ENCODE measurements at places on chromosomes 3 and 15.

DNA sequence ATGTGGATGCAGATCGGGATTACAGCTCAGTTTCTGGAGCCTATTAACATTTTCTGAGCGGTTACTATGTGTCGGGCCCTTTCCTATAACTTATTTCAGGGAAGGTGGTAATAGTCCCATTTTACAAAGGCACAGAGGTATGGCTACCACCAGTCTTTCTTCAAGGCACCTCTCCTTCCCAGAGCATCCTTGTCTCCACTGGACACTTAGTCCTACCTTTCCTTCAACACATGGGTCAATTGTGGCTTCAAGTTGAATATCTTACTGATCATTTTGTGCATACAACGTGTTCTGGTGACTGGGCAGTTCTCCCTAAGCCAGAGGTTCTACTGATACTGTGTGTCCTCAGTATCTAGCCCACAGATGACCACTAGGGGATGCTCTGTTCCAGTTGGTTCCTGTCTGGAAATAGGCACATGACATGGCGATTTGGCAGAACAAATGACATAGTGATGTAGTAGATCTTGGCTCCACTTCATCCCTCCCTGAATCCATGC, 60.7 kb upstream of the CMTM8 start:
- peak; percentile 70 for DNase-seq

DNA sequence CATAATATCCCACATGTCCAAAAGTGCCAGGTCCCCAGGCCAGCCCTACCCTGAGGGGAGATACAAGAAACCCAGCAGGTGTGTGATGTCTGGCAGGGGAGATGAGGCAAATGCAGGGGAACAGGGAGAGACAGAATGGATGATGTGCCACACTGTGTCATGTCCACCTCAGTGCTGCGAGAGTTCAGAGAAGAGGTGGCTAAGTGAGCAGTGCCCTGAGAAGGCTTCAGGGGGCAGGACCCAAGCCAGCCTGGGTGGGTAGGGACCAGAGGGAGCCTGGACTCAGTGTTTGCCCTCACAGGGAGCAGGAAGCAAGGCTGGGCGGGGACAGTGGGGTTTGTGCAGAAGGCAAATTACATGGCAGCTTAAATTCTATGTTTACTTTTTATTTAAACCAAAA, 61.2 kb downstream of the KLHL6 start:
- DNase-seq, result no peak

DNA sequence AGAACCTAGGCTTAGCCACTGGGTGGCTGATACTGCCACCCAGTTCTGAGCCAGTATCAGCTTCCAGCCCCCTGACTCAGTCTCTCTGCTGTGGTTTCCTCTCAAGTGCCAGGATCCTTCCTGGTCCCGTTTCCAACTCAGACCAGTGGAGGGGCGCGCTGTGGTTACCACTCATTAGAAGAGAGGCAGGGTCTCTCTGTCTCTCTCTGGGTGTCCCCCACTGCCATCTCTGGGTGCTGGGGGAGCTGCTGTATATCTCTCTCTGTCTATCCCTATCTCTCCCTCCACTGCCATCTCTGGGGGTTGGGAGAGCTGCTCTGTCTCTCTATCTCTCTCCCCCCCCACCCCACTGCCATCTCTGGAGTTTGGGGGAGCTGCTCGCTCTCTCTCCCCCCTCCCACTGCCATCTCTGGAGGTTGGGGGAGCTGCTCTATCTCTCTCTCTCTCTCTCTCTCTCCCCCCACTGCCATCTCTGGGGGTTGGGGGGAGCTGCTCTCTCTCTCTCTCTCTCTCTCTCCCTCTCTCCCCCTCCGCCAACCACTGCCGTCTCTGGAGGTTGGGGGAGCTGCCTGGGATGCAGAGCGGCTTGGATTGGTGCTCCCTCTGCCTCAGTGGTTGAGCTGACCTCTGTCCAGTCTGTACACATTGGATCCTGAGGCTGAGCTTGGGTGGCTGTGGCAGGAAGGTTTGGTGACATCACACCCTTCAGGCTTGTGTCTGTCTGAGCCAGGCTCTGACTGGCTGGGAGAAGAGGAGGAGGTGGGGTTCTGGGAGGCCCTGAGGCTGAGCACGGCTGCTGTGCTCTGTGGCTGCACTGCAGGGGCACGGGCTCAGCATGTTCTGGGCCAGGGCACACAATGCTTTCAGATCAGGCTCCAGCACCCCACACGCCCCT, 98.9 kb downstream of the APBA2 start:
- DNase-seq, result peak; percentile 84

GRCh38 chr3:72301779-72302178, 516.8 kb upstream of the PROK2 start:
- no peak for DNase-seq

- no peak for DNase-seq
Observed at GRCh38 chr15:57312006-57312317, 64.3 kb upstream of the CGNL1 start.

All from ELF-1 (cell line).